T-cell (primary cell): ENCODE measurements at places on chromosomes 1 and 21.

GRCh38 chr1:96291468-96291867 is 430.1 kb upstream of the PTBP2 start:
- DNase-seq, result no peak

- DNase-seq, result no peak
Observed at GRCh38 chr21:44977616-44978340, 37.9 kb downstream of the SLX9 start.

DNA sequence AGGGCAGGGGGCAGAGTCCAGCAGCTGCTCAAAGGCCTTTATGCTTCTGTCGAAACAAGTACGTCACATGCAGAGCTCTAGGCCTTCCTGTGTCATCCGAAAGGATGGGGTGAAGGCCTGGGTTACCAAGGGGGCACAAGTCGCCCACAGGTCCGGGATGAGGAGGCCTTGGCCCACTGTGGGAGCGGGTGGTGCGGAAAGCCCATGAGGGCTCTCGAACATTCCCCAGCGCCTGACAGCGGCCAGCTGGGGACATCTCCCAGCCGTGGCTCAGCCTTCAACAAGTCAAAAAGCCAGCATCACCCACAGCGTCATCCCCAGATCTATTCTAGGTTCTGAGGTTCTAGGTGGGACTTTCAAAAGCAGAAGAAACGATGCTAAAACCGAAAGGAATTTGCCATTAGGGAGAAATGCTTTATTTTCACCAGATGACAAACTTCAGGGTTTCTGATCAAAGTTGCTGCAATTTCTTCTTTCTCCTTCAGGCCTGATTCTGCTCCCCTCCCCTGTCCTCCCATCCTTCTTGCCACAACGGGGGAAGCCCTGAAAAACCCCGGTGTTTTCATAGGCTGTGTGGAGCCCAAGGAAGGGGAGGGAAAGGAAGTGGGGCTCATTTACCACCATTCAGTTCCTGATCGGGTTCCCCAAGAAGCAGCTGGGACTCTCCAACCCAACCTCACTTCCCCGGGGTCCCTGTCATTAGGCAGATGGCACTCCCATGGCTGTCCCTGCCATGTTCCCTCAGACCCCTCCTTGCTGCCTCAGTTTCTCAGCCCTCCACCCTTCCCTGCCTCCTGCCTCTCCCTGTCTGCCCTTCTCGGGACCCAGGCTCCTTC is 17.6 kb downstream of the GPR137B start:
- no peak for DNase-seq

DNA sequence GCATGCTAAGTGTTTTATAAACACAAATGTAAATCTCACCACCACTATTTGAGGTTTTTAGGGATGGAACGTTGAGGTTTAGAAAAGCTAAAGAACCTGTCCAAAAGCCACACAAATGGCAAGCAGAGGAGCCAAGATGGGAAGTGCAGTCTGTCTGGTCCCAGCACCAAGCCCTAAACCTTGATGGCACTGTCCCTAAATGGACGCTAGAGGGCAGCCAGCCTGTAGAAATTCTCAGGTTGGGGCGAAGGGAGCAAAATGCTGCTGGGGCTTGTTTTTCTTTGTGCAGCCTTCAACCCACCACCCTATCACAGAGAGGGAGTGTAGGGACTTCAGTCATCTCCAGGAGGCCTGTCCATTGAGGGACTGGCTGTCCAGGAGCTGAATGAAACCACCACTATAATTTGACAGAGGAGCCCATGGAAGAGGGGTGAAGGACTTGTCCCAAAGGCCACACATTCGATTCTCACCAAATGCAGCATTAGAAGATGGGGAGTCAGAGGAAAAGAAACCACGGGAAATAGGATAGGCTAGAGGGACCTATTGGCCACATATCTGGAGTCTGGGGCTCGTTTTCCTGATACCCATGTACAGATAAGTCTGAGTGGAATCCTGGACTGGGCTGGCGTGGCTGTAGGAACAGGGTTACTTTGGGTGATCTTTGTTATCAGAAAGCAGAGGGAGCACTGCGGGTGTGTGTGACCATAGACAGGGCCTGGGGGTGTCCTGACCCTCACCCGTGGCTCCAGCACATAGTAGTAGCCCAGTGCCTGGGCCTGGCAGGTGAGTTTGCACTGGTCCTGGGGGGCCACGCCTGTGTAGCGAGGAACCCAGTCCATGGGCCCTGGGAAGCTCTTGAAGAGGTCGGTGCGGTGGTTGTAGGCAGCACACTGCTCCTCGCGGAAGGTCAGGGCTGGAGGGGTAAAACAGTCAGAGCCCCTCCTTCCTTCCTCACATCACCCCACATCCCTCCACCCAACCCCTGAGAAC is 6.1 kb downstream of the ADAMTS4 start:
- DNase-seq, result peak; percentile 57

DNA sequence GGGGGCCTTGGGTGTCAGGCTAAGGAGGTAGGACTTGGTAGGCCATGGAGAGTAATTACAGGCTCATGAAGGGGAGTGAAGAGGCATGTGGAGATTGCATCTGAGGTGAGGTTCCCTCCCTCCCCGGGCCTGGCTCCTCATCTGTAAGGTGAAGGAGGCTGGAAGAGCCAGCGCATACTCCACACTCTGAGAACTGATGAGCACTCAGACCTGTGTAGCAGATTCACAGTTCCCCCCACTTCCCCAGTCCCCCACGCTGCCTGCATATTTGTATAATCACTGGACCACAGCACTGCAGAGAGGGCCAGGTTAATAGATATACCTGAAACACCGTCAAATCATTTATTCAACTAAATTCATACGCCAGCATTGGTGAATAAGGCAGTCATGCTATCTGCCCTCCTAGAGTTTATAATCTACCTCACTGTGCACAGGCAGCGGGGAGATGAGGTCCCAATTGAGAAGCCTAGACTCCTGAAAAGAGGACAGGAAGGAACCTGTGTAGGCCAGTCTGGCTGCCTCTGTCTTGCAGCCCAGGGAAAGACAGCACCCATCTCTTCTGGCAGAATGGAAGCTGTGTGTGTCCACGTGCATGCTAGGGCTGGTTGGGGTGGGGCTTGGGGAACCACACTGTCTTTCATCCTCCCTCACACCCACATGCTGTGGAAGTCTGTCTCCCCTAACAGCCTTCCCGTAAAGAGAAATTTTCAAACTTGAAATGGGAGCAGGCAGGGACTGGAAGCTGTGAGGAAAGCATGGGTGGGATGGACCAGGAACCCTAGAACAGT is 110.6 kb upstream of the ATP1A1 start:
- no peak for DNase-seq

GRCh38 chr1:212754680-212755079 is 36.9 kb downstream of the NSL1 start:
- no peak for DNase-seq

- DNase-seq, result no peak
Observed at GRCh38 chr1:2209400-2210083, 15.0 kb upstream of the FAAP20 start.
